ENCODE measurements at places on chromosomes 3 and 15.

- no peak for DNase-seq
Observed at GRCh38 chr3:139110072-139110830, 65.6 kb upstream of the PRR23C start.

DNA sequence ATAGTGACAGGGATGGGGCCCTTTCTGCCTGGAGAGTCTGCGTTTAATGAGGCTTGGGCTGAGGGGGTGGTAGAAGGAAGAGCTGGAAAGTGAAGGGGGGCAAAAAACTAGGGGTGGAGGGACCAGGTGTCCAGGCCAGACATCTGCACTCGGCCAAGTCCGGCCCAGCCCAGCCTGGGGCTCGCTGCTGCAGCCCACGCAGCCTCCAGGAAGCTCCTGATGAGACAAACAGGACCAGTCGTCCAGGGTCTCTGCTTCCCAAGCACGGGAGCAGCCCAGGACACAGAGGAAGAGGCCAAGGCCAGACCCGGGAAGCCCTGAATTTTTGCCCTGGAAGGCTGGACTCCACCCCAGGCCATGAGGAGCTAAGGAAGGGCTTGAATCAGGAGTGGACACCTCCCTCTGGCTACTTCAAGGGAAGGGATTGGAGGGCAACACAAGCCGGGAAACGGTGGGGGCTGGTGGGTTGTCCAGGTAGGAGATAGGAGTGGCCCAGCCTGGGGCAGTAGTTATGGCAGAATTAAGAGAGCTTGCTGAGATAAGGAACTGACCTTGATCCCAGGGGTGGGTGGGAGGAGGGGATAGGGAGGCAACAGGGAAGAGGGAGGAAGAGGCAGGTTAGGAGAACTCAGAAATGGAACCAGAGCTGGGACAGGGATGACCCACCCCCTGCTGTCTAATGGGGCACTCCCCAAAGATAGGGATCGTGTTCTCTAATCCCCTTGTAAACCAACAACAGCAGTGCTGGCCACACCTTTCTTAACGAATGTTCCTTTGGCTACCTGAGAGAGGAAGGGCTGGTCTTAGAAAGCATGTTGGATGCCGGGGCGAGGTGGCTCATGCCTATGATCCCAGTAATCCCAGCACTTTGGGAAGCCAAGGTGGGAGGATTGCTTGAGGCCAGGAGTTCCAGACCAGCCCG lies 89.5 kb downstream of the ANP32A start:
- no peak for DNase-seq

DNA sequence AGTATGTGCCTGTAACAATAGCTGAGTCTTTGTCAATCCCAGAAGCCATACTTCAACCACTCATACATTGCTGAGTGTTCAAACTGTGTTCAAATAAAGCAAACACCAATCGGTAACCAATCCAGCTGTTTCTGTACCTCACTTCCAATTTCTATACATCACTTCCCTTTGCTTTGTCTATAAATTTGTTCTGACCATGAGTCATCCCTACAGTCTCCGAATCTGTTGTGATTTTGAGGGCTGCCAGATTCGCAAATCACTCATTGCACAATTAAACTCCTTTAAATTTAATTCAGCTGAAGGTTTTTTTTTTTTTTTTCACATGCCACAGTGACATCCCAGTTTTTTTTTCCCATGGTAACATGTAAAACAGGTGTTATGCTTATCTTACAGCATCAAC lies 870.3 kb downstream of the NAALADL2 start:
- no peak for DNase-seq

DNA sequence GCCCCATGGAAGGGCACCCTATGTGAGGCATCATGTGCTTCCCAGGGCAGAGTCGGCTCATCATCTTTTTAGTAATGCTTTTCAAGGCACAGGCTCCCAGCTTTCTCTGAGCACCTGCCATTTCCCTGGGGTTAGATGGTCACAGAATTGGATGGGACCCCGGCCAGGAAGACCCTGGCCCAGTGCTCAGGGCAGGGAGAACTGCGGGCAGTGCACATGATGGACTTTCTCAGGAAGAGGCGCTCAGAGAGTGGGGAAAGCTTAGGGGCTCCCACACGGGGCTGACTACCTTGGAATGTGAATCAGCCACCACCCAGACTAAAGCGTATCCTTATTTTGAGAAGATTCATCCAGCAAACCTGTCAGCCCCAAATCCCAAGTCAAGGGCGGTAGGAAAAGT lies 16.5 kb upstream of the SKOR1 start:
- no peak for DNase-seq

DNA sequence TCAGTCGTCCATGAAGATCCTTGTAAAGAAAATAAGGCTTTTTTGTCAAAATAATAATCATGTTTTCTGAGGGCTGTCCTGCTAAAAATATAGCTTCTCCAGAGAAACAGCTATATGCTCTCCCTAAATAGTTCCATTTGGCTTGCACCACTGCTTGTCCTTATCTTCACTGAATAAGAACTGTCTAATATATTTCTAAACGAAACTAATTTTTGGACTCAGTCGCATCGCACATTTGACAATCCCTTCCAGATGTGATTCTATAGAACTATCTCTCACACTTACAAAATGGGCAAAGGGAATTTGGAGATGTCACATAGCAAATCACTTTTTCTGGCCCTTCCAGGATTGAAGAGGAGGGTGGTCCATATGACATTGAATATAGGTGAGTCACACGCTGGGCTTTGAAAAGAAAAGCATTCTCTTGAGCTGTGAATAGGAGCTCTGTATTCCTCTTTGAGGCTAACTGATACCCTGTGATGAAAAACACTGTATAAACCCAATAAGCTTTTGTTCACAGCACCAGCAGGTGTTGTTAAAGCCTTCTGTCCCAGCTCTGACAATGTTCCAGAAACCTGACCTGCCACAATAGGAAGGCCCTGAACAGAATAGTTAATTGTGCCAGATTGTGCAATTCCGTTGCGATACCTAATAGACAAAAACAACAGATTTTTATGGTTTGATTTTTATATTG lies 1144.2 kb downstream of the ROBO2 start:
- DNase-seq = no peak

DNA sequence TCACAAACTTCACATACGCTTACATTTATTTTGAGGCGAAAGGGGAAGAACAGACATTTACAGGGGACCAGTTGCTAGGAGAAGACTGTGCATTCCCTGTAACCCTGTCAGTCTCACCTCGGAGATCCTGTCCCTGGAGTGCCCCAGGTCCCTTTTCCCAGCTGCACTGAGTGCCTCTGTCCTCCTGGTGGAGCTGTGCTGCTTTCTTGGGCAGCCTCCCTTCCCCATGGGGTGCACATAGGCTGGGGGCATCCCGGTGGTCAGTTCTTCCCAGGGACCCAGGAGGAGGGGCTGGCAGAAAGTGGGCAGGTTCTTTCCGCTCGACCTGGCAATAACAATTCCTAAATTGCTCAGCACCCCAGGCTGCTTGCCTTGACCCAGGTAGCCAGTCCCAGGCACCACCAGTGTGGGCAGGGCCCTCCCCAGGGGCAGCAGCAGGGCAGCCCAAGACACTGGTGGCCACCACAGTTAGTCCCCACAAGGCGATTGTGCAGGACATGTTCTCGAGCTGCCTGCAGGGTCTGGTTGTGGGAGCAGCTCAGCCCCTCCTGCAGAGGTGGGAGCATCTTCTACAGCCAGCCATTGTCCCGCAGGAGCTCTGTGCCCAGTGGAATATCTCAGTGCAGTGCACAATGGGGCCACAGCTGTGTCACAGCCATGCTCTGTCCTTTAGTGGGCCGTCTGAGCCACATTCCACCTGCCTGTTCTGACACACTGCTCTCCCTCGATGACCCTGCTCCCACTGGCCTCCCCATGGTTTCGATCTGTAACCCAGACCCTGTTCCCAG lies 36.3 kb downstream of the APBA2 start:
- DNase-seq = peak; percentile 41

All from D341Med (cell line).